ENCODE measurements at places on chromosomes 4 and X.

- DNase-seq: no peak
Observed at GRCh38 chr4:87838205-87838604, 5.4 kb downstream of the MEPE start.

- DNase-seq: no peak
Observed at GRCh38 chr4:68385267-68385666, 35.4 kb upstream of the YTHDC1 start.

DNA sequence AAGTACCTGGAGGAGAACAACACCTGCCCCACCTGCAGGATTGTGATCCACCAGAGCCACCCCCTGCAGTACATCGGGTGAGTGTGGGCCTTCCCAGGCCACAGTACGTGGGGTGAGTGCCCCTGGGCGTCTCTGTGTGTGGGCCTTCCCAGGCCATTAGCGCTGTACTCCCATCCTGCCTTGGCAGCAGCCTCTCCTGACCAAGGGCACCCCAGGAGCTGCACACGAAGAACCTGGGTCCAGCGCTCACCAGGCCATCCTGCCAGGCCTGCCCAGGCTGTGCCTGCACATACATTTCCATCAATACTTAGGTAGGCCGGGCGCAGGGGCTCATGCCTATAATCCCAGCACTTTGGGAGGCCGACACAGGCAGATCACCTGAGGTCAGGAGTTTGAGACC, 29.3 kb downstream of the PCGF3 start:
- no peak for DNase-seq

GRCh38 chr4:10347281-10347795, 109.9 kb downstream of the ZNF518B start:
- no peak for DNase-seq

GRCh38 chrX:77528034-77528433, 80.8 kb downstream of the FGF16 start:
- DNase-seq: no peak

DNA sequence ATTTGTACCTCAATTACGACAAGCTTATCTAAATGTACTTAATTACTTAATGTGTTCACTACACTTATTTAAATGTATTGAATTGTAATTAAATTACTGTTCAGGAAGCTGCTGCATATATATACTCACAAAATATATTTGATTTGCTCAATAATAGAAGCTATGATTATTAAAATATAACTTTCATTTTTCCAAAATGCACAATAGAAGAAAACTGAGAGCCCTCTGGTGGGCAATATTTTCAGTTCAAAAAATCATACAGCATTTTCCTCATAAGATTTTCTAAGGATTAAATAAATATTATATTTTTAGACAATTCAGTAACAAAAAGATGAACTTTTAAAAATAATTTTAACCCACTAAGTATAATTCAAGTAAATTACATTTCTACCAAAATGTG, 217.3 kb downstream of the DKK2 start:
- DNase-seq: no peak

DNA sequence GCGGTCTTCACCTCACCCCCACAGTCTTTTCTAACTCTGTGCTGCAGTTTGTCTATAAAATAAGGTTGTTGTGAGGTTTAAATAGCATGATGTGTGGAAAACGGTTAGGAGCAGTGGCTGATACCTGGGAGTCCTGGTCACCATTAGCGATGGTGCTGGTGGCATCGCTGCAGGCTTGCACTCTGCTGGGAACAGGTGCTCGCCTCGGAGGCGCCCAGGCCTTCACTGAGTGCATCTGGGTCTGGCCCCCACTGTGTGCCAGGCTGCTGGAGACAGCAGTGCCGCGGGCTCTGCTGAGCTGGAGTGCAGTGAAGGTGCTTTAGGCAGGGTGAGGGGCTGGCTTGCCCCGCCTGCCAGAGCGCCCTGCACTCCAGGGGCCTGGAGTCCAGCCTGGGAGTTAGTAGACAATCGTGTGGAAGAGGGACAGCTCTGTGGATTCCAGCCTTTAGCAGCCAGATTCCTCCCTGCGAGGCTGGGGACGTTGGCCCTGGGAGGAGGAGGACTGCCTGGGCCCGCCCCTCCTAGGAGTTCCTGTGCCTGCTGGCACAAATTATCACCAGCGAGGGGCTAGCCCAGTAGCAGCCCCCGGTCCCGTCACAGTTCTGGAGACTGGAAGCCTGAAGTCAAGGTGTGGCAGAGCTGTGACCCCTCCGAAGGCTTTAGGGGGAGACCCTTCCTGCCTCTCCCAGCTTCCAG, 7.3 kb downstream of the RGS12 start:
- DNase-seq: no peak

DNA sequence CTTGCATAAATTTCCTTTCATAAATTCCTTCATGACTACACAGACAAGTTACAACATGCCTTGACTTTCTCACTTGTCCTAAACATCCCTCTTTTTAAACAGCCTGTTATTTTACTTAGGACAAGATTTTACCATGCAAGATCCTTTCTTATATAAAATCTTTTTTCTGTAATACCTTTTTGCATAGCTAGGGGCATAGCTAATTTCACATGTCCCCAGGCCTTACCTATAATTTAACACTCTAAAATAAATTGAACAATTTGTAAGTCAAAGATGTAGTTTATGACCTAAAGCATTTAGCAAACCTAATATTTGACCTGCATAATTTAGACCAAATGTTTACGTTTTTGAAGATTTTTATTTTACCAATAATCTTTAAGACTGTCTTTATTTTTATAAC, 396.3 kb upstream of the FSTL5 start:
- DNase-seq: no peak

DNA sequence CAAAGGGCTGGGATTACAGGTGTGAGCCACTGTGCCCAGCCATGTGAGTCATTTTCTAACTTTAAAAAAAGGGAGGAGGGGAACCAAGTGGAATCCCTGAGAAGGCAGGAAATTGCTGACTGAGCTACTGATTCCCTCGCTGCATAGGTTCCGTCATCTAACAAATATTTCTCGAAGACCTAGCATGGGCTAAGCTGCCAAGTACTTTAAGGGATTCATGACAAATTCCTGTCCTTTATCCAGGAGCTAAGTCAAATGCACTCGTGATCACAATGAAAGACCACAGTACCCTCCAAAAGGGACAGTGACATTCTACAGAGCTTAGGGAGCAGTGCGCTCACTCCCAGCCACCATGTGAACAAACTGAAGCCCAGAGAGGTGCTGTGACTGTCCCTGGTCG, 33.2 kb upstream of the MAN2B2 start:
- DNase-seq: no peak

DNA sequence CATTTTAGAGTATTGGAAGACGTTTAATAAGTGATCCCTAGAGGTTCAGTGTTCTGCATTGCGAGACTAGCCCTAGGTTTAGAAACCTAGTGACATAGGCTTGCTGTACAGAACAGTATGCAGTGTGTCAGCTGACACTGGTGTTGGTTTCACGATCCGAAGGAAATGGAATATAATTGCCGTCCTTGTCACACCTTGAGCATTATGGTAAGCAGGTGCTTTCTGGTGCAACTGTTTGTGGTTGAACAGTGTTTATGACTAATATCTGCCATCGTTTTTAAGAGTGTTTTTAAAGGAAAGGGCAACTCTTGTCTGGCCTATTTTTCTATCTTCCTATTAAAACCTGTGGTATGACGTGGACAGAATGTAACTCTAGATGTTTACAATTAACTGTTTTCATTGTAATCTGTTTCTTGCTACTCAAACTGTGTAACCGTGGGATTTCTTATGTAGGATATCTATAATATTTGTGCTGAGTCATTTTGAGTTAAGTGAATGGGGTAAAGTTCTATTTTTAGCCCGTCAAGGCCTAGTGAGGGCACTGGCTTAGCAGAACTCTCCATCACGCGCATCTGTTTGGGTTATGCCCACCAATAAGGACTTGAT, 53.8 kb upstream of the TBC1D14 start:
- DNase-seq: no peak

GRCh38 chr4:183888564-183888963, 16.5 kb upstream of the STOX2 start:
- no peak for DNase-seq

GRCh38 chrX:18617407-18617750, 54.5 kb downstream of the RS1 start:
- DNase-seq: no peak

DNA sequence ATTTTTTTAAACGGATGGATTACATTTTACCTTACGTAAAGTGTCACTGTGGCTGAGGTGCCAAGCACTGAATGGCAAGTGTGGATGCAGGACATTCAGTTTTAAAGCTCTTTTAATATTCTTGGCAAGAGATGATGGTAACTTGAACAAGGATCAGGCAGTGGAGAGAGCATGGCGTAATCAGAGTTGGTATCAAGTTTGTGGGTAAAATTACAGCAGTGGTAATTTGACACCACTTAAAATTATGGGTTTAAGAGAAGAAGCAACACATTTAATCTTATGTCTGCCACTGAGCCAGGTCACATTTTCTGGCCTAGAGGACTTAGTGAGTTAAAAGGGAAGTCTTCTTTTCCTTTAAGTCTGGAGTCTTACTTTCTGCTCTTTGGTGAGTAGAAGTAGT, 100.5 kb downstream of the NAA11 start:
- DNase-seq: no peak

- no peak for DNase-seq
Observed at GRCh38 chr4:99846891-99847290, 30.3 kb downstream of the DAPP1 start.

- no peak for DNase-seq
Observed at GRCh38 chr4:74109870-74110605, 11.0 kb upstream of the CXCL2 start.

GRCh38 chr4:55749666-55750065, 69.9 kb upstream of the EXOC1L start:
- DNase-seq: no peak

GRCh38 chr4:108382751-108383150, 214.0 kb upstream of the LEF1 start:
- DNase-seq: no peak

Data from sigmoid colon (tissue), 7 donors.